ENCODE measurements at places on chromosomes 3 and 15.

DNA sequence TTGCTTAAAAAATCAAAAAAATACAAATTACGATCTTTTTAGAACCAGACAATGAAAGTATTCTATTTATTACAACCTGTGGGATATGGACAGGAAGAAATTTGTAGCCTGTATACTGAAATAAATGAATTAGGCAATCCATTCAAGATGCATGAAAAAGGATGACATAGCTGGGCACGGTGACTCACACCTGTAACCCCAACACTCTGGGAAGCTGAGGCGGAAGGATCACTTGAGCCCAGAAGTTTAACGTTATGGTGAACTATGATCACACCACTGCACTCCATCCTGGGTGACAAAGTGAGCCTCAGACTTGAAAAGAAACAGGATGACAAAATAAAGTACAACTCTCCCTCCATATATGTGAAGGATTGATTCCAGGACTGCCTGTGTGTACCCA is 74.1 kb downstream of the MSL2 start:
- no peak for DNase-seq

DNA sequence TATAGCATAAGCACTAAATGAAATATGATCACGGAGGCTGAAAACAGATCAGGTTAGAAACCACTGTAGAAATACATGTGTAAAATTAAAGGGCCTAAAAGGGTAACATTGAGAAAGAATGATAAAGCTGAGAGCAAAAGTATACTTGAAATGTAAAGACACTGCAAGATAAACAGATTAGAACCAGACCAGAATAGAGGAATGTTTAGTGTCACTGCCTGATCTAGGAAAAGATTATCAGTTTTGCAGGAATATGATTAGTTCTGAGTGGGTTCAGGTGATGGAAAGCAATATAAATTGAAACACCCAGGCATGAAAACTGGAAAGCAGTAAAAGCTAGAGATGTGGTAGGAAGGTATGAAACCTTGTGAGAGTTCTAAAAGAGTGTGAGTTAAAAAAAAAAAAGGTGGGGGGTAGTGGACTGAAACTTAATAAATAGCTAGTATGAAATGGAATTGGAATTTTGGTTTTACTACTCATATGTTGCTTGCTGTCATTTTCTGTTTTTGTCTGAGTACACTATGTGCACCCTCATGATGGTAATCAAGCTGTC is 16.0 kb upstream of the C3orf38 start:
- DNase-seq: no peak

GRCh38 chr3:52453496-52454249 is at the start of gene TNNC1:
TSS of gene TNNC1 (minus strand) at chr3:52454041. CDS start at chr3:52454015, 26 bp downstream.
- DNase-seq: no peak

GRCh38 chr3:17678116-17678741 is 64.2 kb downstream of the TBC1D5 start:
- no peak for DNase-seq

- no peak for DNase-seq
Observed at GRCh38 chr3:9947025-9947995, 4.9 kb downstream of the PRRT3 start.

DNA sequence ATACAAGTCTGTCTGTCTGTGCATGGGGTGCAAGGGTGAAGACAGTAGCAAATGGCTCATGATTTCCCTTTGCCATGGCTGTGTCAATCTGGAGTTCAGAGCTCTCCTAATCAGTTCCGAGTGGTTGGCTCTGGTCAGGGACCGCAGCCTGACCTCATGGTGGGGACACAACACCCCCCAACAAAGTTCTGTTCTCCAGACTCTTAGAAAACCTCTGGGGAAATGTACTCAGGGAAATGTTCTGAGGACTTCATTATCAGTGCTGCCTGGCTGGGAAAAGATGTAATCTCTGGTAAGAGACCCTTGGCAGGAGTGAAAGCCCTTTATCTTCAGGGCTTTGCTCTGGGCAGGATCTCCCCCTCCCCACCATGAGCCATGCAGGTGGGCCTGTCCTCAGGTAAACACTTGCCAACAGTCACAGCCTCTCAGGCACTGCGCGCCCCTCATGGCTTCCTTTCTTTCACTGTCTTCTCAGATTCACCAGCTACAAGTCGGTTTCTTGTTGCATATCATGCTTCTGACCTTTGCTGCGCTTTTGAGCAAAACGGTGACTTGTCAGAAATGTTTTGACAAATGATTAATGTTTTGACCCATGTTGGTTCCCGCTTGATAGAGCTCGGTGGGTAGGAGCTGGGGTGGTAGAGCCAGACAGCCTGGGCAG is 95.5 kb downstream of the ST6GAL1 start:
- DNase-seq: peak; percentile 57

DNA sequence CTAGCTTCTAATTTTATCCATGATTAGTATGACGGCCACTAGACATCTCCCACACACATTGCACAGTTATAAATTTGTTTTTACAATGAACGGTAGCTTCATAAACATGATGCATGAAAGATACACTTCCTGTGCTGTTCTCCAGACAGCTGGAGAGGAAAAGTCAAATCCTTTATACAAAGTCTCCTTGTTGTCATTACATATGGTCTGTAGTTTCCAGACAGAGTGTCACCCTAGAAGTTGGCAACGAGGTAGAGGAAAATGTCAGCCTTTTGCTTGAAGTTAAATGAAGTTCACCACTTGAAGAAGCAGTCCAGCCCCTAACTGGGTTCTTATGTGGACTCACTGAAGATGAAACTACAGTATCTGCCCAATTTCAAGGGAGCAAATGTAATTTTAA is 253.0 kb upstream of the P2RY1 start:
- DNase-seq: no peak

- DNase-seq: no peak
Observed at GRCh38 chr3:10806006-10806405, 10.0 kb upstream of the SLC6A11 start.

DNA sequence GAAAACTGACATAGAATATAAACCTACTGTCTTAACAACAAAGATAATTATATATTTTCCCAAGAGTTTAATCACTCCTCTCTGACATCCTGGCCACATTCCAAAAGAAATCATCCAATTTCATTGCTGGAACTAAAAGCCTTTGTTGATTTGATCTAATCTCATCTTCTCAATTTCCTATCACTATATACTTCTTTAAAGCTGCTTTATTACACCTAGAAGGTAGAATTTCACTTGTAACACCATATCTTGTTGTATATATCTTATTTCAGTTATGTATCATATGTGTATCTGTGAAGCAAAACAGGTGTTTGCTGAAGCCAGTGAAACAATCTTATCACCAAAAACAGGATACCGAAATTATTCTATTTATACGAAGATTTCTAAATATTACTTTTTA is 740.2 kb downstream of the ROBO1 start:
- no peak for DNase-seq

DNA sequence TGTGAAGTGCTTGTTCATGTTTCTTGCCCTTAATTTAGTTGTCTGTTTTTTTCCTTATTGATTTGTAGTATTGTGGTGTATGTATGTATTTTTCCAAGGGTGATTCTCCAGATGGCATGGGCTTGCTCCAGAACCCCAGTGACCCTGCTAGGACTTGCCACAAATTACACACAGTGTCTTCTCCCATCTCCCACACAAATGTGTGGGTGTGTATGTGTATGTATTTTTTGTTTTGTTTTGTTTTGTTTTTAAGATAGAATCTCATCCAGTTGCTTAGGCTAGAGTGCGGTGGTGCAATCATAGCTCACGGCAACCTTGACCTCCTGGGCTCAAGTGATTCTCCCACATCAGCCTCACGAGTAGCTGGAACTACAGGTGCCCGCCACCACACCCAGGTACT is 36.2 kb upstream of the ARID3B start:
- no peak for DNase-seq
